ENCODE measurements at places on chromosomes 12 and 14. TPM values are rescaled to one million over a fixed set of nuclear protein-coding genes. Genes with fewer than 3 reads are reported as not detected.

Gene FSCB
- not detected for total RNA-seq

Gene STYK1
- not detected for total RNA-seq

Gene KLHL33
- total RNA-seq, result 0.39 TPM

Gene ARHGEF25
- total RNA-seq, result 1.2 TPM

Gene CHFR
- 91.5 TPM for total RNA-seq

Gene ESRRB
- not detected for total RNA-seq

Gene C3AR1
- 3.9 TPM for total RNA-seq

Gene CLEC6A
- total RNA-seq, result not detected

Gene TRPV4
- total RNA-seq, result not detected

Gene FBLN5
- 6.6 TPM for total RNA-seq
